ENCODE measurements at places on chromosomes 16 and 17. TPM values are rescaled to one million over a fixed set of nuclear protein-coding genes. Genes with fewer than 3 reads are reported as not detected.

Gene SYT17
- total RNA-seq = 2.9 TPM

Gene TRAPPC1
- total RNA-seq = 27.3 TPM

Gene ARL5C
- 0.73 TPM for total RNA-seq

Gene GOSR2
- 33.2 TPM for total RNA-seq

Gene TBC1D3H
- not detected for total RNA-seq

Gene CNTNAP1
- total RNA-seq = 3.1 TPM

Gene TRPV3
- 0.46 TPM for total RNA-seq

Gene NLRC5
- 13.7 TPM for total RNA-seq

Gene SLC16A13
- 1.1 TPM for total RNA-seq

DNA sequence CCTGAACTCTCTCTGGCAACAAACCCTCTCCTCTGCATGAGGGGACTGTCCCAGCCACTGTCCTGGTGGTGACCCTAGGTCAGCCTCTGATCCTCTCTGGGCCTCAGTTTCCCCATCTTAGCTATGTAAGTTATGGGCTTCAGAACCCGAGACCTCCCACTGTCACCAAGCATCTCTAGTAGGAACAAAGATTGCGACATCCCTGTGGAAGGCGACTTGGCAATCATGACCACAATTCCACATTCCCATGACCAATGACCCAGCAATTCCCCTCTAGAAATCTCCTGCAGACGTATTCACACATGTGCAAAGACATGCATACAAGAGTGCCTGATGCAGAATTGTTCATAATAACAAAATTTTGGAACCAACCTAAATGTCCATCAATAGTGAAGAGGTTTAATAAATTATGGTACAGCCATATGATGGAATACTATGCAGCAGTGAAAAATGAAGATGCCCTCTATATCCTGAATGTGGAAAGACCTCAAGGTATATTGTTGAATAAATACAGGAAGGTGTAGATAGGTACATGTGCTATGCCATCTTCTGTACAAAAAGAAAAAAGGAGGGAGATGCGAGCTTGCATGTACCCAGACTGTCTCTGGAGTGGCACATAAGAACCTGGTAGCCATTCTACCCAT, 21.2 kb downstream of the CNGB1 start:
- no peaks in the 10 kb centered on the region for H3K4me1 ChIP-seq
- no peaks in the 10 kb centered on the region for H3K36me3 ChIP-seq
- no peak for DNase-seq
- H3K27ac ChIP-seq = no peak overlapping the region
- H3K4me3 ChIP-seq = no peak overlapping the region

DNA sequence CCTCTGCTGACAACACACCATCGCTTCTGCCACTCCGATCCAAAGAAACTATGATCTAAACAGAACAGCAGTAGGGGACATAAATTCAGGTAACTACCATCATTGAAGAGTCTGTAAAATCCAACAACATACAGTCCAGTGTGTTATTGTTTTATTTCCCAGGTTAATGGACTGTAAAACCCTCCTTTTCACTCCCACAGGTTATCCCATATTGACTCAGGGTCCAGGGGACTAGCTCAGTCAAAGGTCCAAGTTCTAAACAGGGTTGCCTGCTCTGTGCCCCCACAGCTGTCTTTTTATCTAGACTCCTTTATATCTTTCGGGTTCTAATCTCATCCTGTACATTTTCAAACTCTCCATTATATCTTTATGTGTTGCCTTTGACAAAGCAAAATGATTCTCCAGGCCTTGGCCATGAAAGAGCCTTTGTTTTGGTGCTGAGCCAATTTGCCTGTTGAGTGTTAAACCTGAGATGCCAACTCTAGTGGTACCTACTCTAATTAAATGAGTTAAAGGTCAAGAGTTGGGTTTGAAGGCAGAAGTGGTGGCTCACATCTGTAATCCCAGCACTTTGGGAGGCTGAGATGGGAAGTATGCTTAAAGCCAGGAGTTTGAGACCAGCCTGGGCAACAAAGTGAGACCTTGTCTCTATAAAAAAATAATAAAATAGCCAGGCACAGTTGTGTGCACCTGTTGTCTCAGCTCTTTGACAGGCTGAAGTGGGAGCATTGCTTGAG, 80.5 kb downstream of the SNX11 start:
- H3K4me3 ChIP-seq = no peak overlapping the region
- no peaks in the 10 kb centered on the region for H3K4me1 ChIP-seq
- DNase-seq = no peak
- no peak overlapping the region for H3K27ac ChIP-seq

DNA sequence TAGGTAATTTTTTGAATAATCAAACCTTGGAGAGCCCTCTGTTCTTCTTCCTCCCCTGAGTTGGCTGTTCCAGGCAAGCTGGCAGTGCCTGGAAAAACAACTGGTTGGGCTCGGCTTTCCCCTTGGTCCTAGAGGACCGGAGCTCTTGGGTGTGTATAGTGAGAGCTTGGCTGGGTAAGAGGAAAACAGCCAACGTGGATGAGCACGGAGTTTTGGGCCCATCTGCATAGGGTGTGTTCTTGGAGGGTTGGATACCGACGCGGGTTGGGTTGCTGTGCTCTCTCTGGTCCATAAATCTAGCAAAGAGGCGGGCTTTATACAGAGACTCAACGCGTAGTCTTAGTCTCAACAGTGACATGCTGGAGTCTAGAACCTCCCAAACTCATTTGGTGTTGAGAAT, 23.2 kb downstream of the ITGB3 start:
- peaks cover 21% of the 10 kb centered on the region for H3K4me1 ChIP-seq
- no peak overlapping the region for H3K4me3 ChIP-seq
- peak; percentile 81 for DNase-seq
- no peaks in the 10 kb centered on the region for H3K27me3 ChIP-seq

- no peak overlapping the region for H3K27ac ChIP-seq
- no peak for DNase-seq
- no peaks in the 10 kb centered on the region for H3K27me3 ChIP-seq
- no peaks in the 10 kb centered on the region for H3K36me3 ChIP-seq
Observed at GRCh38 chr16:78773291-78773702, 673.8 kb downstream of the WWOX start.

DNA sequence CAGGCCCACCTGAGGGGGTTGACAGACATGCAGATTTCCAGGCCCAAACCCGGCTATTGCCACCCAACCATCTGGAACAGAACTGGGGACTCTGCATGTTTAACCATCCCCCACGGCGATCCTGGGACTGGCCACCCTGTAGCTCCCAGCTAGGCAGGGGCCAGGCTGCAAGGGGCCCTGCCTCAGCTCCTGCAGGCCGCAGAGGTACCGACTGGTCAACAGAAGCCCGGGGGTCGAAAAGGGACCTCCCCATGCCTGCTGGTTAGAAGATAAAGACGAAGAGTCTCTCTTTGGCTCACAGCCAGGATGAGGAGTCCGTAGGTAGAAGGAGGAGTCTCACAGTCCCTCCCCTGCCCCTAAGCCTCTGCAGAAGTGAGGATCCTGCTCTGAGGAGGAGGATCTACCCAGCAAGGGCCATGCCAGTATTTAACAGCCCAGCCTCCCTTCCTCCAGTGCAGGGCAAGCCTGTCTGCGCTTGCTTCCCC, 223.4 kb upstream of the TNRC6C start:
- H3K4me1 ChIP-seq = no peaks in the 10 kb centered on the region
- H3K4me3 ChIP-seq = no peak overlapping the region
- H3K27ac ChIP-seq = no peak overlapping the region

- no peak overlapping the region for H3K4me3 ChIP-seq
- no peaks in the 10 kb centered on the region for H3K27me3 ChIP-seq
- no peak overlapping the region for H3K27ac ChIP-seq
- H3K36me3 ChIP-seq = no peaks in the 10 kb centered on the region
- DNase-seq = no peak
Observed at GRCh38 chr17:43453331-43453812, 30.4 kb upstream of the DHX8 start.

DNA sequence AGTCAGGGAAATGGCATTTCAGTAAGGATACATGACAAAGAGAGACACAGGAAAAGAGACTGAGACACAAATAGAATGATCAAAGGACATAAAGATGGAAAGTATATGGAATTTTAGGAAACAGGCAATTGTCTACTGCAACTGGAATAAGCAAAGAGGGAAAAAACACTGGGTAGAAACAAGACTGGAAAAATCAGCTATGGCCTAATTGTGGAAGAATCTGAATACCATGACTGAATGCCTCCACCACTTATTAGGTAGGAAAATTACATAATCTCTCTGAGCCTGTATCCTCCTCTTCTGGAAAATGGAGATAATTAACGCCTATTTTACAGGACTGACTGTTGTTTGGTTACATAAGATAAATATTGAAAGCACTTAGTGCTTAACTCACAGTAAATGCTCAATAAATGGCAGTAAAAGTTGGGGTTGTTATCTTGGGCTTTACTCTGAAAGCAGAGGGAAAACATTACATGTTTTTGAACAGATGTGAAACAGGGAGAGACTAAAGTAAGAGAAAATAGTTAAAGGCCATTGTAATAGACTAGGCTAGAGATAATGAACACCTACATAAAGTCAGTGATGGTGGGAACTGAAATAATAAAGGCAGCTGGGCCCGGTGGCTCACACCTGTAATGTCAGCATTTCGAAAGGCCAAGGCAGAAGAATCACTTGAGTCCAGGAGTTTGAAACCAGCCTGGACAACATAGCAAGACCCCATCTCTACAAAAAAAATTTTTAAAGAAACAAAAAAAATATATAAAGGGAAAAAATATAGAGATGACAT, 63.5 kb upstream of the C17orf78 start:
- H3K27me3 ChIP-seq = no peaks in the 10 kb centered on the region
- no peak overlapping the region for H3K4me3 ChIP-seq
- no peak overlapping the region for H3K27ac ChIP-seq
- H3K36me3 ChIP-seq = no peaks in the 10 kb centered on the region

DNA sequence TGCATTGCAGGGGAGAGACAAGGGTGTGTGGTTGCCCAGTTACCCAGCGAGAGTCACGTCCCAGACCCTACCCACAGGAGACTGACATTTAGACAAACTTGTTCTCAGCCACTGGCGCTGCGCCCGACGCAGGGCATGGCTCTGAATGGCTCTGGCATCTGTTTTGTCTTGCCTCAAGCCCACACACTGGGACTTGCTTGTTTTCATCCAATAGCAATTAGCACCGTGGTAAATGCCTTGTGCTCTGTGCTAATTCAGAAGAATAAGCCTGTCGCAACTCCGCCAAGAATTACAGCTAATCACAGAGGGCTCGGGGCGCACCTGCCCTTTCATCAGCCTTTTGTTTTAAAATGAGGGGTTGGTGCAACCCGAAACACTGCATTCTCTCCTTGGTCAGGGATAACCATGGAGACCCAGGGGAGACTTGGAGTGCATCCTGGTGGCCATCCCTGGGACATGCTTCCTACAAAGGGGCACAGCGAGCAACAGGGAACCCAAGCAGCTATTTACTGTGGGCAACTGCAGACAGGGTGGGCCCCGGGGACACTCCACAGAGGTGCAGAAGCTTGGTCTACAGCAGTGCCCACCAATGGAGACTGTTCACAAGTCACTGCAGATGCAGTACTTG, 220.6 kb upstream of the ZFHX3 start:
- H3K4me1 ChIP-seq = no peaks in the 10 kb centered on the region
- no peaks in the 10 kb centered on the region for H3K27me3 ChIP-seq
- DNase-seq = no peak
- no peaks in the 10 kb centered on the region for H3K36me3 ChIP-seq
- H3K4me3 ChIP-seq = no peak overlapping the region

- H3K36me3 ChIP-seq = no peaks in the 10 kb centered on the region
- H3K27me3 ChIP-seq = no peaks in the 10 kb centered on the region
- peak overlapping the region; percentile 98 for H3K27ac ChIP-seq
- peak overlapping the region; percentile 91 for H3K4me3 ChIP-seq
- H3K4me1 ChIP-seq = peaks cover 44% of the 10 kb centered on the region
Observed at GRCh38 chr17:28744972-28745785, 1.4 kb downstream of the TRAF4 start.

DNA sequence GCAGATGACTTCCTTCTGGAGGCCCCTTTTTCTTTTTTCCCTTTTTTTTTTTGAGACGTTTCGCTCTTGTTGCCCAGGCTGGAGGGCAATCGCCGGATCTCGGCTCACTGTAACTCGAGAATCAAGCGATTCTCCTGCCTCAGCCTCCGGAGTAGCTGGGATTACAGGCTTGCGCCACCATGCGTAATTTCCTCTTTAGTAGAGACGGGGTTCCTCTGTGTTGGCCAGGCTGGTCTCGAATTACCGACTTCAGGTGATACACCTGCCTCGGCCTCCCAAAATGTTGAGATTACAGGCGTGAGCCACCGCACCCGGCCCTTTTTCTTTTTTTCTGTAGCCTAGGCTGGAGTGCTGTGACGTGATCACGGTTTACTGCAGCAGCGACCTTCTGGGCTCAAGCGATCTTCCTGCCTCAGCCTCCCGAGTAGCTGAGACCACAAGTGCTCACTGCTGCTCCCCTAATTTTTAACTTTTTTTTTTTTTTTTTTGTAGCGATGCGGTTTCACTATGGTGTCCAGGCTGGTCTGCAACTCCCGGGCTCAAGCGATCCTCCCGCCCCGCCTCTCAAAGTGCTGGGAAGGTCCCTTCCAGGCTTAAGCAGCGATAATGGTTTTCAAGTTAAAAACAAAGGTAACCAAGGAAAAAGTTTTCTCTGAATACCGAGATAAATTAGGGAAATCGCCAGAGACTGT, 956 bp upstream of the IST1 start:
- H3K36me3 ChIP-seq = no peaks in the 10 kb centered on the region
- H3K27ac ChIP-seq = peak overlapping the region; percentile 90
- H3K4me1 ChIP-seq = peaks cover 27% of the 10 kb centered on the region
- peak overlapping the region; percentile 78 for H3K4me3 ChIP-seq

DNA sequence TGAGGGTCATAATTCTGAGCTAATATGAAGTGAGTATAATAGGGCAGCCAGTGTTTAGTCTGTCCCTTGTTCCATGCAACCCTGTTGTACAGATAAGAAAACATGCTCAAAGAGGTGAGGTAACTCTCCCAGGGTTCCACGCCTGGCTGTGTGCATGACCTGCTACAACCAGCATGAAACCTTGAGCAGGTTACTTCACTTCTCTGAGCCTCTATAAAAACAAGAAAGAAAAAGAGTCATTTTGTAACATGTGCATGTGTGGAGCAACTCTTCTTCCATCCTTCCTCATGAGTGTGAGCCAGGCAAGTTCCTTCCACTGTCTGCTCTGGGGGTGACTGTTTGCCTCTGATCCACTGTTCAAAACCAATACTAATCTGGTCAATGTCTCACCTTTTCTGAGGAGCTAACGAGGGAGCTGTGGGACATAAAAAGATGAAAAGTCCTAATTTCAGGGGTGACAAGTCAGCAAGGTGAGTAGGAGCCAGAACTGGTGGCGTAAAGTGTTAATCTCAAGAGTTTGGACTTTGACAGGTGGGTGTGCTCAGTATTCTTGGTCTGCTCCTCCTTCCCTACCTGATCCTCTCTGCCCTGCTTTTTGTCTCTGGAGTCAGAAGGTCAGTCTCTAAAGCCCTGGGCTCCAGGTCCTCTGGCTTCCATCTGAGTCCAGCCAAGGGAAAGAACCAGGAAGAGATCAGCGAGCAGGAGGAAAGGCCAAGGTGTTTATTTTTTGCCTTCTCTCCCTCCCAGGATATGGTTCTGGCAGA, 21.5 kb downstream of the GFOD2 start:
- no peaks in the 10 kb centered on the region for H3K27me3 ChIP-seq
- H3K4me3 ChIP-seq = no peak overlapping the region

DNA sequence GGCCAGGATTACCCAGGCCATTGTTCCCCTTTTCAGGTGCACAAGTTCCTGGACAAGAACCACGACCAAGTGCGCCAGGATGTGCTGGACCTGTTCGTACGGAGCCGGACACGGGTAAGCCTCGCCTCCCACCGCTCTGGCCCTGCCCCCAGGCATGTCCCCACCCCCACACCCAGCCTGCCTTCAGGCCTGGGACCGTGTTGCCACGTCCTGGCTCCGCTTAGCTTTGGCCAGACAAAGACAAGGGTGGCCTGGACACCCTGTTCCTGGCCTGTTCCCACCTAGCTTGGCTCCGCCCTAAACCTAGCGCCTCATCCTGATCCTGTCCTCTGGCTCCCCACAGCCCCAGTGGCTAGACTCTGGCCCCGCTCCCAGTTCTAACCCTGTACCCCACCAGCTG, 30.9 kb downstream of the MYO15A start:
- no peak overlapping the region for H3K27ac ChIP-seq
- no peak for DNase-seq
- H3K36me3 ChIP-seq = no peaks in the 10 kb centered on the region
- H3K4me1 ChIP-seq = no peaks in the 10 kb centered on the region
- no peaks in the 10 kb centered on the region for H3K27me3 ChIP-seq
